AG09319 (cell line): ENCODE measurements at places on chromosomes 7 and 10.
A peak's percentile ranks its signal among the peaks of the same experiment; 100 is the strongest.

DNA sequence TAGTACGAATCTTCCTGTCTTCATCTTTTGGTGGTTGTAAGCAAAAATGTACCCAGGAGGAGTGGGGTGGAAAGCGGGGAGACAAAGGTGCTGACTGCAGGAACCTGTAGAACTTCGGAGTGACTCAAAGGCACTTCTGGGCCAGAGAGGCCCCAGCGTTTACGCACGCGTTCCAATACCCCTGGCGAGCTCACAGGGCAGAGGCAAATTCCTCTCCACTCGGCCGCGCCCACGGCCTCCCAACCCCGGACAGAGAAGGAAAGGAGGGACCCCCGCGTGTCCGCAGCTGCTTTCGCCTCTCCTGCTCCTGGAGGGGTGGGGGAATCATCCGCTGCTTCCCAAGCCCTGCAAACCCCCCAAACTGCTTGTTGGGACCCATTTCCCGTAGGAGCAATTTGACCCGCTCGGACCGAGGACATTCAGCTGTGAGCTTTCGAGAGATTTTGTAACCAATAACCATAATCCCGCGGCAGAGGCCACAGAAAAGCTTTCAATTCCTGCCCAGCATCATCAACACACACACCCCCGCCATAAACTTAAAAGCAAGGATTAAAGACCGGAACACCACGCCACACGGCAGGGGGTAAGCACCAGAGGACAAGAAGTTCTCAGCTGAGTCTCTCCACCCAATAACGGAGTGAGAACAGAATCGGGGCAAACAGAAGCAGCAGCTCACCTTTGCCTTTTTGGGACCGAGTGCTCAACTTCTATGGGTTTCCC, 2.3 kb downstream of the IGF2BP3 start:
- DNase-seq, result no peak

- DNase-seq, result no peak
These were observed 193.8 kb upstream of the PTER start for GRCh38 chr10:16242859-16243613.

- DNase-seq, result peak; percentile 46
These were observed 152.7 kb downstream of the SKIDA1 start for GRCh38 chr10:21372651-21373410.

GRCh38 chr7:2626498-2627117, 5.2 kb upstream of the TTYH3 start:
- DNase-seq, result no peak

- DNase-seq, result no peak
These were observed 58.6 kb upstream of the LOXL4 start for GRCh38 chr10:98326621-98327027.
